ENCODE measurements at places on chromosomes 16 and 17. TPM values are rescaled to one million over a fixed set of nuclear protein-coding genes. Genes with fewer than 3 reads are reported as not detected.

DNA sequence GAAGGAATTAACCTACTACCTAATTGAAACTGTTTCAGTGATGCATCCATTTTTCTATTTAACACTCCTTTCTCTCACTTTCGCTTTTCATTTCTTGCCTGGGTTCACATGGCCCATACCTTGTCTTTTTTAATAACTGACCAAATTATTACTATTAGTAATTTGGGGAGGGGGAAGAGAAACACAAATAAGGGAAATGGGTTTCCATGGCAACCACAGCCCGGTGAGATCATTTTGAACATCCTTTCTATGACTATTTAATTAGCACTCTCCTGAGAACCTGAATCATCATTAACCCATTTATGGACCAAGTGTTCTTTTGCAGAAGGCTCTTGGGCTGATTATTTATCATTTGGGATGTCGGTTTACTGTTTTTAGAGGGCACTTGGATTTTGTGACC is 628.2 kb upstream of the SALL1 start:
- no peak for DNase-seq

GRCh38 chr17:2724784-2725164 is 13.2 kb upstream of the CLUH start:
- no peak for DNase-seq

DNA sequence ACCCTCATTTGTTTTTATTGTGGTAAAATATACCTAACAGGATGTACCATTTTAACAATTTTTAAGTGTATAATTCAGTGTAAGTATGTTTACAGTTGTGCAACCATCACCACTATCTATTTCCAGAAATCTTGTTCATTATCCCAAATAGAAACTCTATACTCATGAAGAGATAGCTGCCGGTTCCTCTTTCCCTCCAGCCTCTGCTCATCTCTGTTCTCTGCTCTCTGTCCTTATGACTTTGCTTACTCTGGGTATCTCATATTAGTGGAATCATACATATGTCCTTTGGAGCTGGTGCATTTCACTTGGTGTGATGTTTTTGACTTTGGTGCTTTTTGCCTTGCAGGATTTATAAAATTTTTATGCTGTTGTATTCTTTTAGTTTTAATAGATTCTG is 19.4 kb downstream of the CYLD start:
- no peak for DNase-seq

Gene FAM171A2
- total RNA-seq, result 3.7 TPM

DNA sequence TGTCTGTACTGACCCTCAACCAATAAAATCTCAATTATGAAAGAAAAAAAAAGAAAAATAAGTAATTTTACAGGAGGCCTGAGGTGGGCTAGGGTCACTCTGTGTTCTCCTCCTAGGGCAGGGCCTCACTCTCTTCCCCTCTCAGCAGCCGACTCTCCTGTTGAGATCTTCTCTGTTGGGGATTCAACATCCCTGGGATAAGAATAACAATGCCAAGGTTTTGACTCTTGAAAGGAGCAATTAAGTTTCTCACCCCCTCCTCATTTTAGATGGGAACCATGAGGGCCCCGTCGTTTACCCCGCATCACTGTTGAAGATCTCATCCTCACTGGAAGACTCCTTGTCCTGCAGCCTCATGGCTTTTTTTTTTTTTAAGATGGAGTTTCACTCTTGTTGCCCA is 21.5 kb upstream of the BRCA1 start:
- no peak for DNase-seq

GRCh38 chr17:54085934-54086333 is 263.2 kb downstream of the KIF2B start:
- no peak for DNase-seq

GRCh38 chr16:48421741-48422140 is 36.5 kb upstream of the SIAH1 start:
- DNase-seq, result no peak

DNA sequence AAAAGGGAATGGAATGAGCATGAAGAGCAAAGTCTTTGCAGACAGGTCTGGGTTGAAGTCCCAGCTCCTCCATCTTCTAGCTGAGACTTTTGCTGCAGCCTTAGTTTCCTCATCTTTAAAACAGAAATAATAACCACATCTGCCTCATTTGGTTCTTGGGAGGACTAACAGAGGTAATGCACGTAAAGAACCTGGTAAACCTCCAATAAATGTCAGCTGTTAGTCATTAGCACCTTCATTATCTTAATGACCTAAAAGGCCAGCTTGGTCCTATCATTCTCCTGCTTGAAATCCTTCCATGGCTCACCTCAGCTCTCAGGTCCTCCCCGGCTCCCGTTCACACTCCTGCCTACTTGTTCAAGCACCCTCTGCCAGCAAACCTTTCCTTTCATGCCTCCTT is 51.8 kb downstream of the SKAP1 start:
- no peak for DNase-seq

DNA sequence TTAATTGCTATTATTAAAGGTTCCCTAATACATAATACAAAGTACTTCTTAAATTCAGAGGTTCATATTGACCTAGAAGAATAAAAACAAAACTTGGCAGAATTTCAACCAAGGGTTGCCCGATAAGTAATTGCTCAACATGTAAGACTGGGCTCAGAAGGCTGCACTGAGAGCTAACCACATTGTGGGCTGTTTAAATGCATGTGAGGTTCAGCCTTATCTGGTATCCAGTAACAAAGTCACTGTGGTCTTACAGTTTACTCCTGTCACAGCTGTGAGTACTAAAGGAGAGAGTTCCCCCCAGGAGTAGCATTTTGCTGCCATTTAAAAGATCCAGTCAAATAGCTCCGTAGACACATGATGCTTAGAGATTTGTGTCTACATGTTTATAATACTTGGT is 1.6 kb upstream of the DHRS11 start:
- DNase-seq, result no peak

DNA sequence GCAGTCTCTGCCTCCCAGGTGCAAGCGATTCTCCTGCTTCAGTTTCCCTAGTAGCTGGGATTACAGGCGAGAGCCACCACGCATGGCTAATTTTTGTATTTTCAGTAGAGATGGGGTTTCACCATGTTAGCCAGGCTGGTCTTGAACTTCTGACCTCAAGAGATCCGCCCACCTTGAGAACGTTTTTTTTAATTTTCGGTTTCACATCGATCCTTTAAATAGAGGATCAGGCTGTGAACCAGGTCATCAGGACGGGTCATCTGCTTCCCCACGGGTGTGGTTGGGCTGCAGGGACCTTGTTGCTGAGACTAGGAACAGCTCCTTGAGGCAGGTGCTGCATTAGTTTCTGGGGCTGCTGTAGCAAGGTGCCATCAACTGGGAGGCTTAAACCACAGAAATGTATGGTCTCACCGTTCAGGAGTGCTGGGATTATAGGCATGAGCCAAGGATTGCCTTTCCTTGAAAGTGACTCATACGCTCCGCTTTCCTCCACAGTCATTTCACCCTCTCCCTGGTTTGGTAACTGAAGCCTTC is 7.9 kb upstream of the NAGPA start:
- no peak for DNase-seq

DNA sequence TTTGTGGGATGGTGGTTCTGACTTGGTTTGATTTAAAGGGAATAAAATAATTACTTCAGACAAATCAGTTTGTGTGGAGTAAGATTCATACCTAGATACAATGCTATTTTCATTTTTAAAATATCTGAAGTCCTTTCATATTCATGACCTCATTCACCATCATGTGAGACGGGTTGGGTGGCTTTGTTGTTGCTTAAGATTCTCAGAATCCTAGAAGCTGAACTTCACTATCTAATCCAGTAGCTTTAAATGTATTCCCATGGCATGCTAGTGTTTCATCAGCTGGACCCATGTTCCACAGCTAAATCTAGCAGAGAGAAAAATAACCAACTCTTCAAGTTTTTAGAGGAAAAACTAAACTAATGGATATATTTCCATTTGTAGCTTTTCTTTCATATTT is 2.7 kb upstream of the AMFR start:
- no peak for DNase-seq

DNA sequence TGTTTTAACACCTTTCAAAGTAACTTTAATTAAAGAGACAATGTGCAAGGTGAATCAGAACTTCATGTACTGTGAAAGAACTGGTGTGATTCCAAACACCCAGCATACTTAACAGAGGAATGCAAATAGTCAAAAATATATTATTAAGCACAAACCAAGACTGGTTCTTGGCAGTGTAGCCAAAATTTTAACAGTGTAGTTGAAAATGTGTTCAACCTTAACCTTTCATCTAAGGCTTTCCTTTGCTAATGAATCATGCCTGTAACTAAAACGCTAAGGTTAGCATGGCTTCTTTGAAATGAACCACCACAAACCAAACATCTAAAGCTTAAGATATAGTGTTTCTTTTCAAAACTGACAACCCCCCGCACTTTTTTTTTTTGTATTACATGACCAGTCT is 146.3 kb upstream of the AXIN2 start:
- DNase-seq, result no peak

All from pulmonary artery endothelial cell (primary cell).